ENCODE measurements at places on chromosomes 2 and 18. TPM values are rescaled to one million over a fixed set of nuclear protein-coding genes. Genes with fewer than 3 reads are reported as not detected.
A peak's percentile ranks its signal among the peaks of the same experiment; 100 is the strongest.

DNA sequence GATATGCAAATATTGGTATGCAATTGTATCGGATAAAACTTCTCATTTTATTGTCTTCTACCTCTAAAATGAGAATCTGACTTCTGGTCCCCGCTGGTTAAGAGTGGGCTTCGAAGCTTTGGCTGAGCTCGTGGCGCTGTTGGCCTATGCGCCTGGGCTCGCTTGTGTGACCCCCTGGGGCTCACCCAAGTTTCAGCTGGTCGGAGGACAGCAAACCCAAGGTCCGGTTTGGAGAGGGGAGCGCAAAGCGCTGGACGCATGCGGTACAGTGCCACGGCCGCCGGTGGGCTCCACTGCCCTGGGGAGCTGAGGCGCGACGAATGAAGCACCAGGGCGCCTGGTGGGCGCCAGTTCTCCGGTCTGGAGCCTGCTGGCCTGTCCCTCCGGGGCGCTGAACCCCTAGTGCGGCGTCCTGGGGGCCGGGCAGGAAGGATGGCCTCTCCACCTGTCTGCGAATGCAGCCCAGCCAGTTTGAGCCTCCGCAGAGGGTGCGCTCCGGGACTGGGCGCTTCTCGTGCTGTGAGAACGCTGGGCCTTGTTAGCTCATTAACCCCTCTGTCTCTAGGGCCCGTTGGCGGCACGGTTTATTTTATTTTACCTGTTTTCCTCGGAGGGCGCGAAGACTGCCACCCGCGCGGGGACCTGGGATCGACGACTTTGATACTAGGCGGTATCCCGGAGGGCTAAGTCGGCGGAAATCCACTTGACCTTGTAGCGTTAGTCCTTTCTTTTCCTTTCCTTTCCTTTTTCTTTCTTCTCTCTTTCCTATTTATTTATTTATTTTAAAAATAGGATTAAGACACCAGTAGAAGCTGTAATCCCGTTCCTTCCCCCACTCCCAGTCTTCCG, 10.4 kb downstream of the MEIS1 start:
- H3K27ac ChIP-seq: peak overlapping the region; percentile 94
- peak overlapping the region; percentile 29 for H3K4me3 ChIP-seq
- peak; percentile 50 for DNase-seq
- no peaks in the 10 kb centered on the region for H3K36me3 ChIP-seq
- peaks cover 24% of the 10 kb centered on the region for H3K4me1 ChIP-seq

- H3K27ac ChIP-seq: no peak overlapping the region
- no peaks in the 10 kb centered on the region for H3K4me1 ChIP-seq
- no peaks in the 10 kb centered on the region for H3K27me3 ChIP-seq
Measured at GRCh38 chr2:112705575-112705974, 15.2 kb upstream of the NT5DC4 start.

GRCh38 chr18:31990823-31991222, 27.8 kb upstream of the RNF125 start:
- H3K27me3 ChIP-seq: no peaks in the 10 kb centered on the region
- no peak for DNase-seq
- H3K36me3 ChIP-seq: no peaks in the 10 kb centered on the region
- no peaks in the 10 kb centered on the region for H3K4me1 ChIP-seq

- H3K27me3 ChIP-seq: no peaks in the 10 kb centered on the region
- no peaks in the 10 kb centered on the region for H3K4me1 ChIP-seq
- no peak overlapping the region for H3K4me3 ChIP-seq
Measured at GRCh38 chr2:67663776-67664175, 266.6 kb downstream of the ETAA1 start.

GRCh38 chr2:12980817-12981216, 264.1 kb downstream of the TRIB2 start:
- H3K27me3 ChIP-seq: no peaks in the 10 kb centered on the region
- no peak overlapping the region for H3K4me3 ChIP-seq
- no peak for DNase-seq

The MYCN gene
- 0.75 TPM for polyA plus RNA-seq

The KDSR gene
- polyA plus RNA-seq: 4.8 TPM

The GALR1 gene
- under 0.01 TPM for polyA plus RNA-seq

Data from pancreas (tissue), 10 donors.